ENCODE measurements at places on chromosomes 2 and 18.

- DNase-seq, result no peak
These were observed 2083.1 kb upstream of the PIK3C3 start for GRCh38 chr18:39871961-39872360.

DNA sequence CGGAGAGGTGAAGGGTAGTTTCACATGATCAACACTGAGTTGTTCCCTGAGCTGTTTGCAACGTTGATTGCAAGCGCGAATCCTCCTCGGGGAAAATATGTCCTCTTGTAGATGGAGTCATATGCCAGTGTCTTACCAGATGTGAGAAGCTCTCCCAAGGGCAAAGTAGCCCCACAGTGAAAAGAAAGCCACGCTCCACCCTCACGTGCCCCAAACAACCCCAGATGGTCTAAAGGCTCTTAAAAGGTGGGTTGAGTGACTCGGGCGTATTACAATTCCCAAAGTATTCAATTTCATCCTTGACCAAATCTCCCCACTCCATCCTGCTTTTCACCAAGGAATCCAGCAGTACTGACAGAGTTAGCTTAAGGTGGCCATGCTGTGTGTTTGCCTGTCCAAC lies 332.1 kb upstream of the SOX11 start:
- no peak for DNase-seq

DNA sequence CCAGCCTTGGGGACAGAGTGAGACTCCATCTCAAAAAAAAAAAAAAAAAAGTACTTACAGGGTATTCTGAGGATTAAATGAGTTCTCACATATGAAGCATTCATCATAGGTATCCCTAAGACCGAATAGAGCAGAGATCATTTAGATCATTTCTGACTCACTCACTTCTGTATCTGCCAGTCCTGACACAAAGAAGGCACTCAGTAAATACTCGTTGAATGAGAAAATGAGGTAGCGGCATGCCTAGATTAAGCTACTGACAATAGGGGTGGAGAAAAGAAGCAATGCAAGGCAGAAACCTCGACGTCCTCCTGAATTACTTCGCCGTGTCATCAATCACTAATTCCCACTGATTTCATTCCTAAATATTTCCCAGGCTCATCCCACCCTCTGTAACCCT lies 103.8 kb downstream of the GREB1L start:
- DNase-seq, result no peak

GRCh38 chr2:107569496-107569895 lies 257.2 kb upstream of the RGPD4 start:
- no peak for DNase-seq

DNA sequence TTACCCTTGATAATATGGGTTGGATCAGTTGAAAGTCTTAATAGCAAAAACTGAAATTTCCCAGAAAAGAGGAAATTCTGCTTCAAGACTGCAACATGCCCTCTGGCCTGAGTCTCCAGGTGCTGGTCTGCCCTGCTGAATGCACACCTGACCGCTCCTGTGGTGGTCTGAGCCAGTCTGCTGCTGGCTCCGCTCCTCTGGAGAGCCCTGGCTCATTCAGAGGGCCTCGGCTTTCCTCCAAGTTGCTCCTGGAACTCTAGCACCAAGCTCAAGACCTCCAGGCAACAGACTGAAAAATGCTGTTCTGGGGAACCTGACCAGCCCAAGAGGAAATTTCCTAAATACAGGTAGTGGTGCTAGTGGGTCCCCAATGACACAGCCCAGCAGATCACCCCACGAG lies 64.8 kb downstream of the DIPK1C start:
- DNase-seq, result no peak

GRCh38 chr2:235592430-235592829 lies 98.6 kb downstream of the AGAP1 start:
- no peak for DNase-seq

GRCh38 chr2:46701152-46701551 lies 214.5 kb downstream of the MCFD2 start:
- DNase-seq, result no peak

- DNase-seq, result no peak
These were observed 2.2 kb downstream of the UBXN4 start for GRCh38 chr2:135743860-135744259.

GRCh38 chr2:37181726-37182684 lies 6.5 kb downstream of the SULT6B1 start:
- no peak for DNase-seq

GRCh38 chr2:37852585-37853014 lies 72.5 kb upstream of the RMDN2 start:
- no peak for DNase-seq

GRCh38 chr2:197804758-197805714 lies 643 bp downstream of the PLCL1 start:
- peak; percentile 12 for DNase-seq

- DNase-seq, result no peak
These were observed 906.1 kb upstream of the SLC39A10 start for GRCh38 chr2:194750926-194751325.

- no peak for DNase-seq
These were observed 148.1 kb upstream of the SERPINE2 start for GRCh38 chr2:224187220-224187619.

DNA sequence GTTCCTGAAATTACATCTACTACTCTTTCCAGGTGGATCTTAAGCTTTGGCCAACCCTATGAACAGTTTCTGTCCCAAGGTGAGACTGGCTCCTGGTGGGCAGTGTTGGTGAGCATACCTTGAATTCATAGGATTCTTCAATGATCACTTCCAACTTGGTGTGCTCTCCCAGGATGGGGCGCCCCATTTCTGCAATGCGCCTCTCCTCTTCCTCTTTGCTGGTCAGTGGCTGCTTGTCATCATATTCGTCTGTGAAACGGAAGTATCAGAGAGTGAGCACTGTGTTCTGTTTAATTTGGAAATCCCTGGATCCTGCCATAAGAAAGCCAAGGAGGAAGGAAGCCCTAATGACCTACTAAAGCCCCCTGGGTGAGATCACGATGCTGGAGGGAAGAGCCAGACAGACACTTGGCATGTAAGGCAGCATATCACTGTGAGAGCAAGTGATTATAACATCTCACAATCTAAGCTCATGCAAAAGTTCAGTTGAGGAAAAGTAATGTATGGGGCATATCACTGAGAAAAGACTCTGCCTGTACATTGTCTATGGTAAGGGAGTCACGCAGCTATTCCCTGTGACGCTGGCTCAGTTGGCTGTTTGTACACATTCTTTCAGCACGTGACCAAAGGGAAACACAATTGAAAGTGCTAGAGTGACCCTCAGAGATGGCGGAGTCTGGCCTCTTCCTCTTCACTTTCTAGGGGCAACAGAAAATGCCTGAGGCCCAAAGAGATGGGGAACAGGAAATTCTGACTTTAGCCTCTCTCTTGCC lies 287.0 kb downstream of the SLC8A1 start:
- no peak for DNase-seq

DNA sequence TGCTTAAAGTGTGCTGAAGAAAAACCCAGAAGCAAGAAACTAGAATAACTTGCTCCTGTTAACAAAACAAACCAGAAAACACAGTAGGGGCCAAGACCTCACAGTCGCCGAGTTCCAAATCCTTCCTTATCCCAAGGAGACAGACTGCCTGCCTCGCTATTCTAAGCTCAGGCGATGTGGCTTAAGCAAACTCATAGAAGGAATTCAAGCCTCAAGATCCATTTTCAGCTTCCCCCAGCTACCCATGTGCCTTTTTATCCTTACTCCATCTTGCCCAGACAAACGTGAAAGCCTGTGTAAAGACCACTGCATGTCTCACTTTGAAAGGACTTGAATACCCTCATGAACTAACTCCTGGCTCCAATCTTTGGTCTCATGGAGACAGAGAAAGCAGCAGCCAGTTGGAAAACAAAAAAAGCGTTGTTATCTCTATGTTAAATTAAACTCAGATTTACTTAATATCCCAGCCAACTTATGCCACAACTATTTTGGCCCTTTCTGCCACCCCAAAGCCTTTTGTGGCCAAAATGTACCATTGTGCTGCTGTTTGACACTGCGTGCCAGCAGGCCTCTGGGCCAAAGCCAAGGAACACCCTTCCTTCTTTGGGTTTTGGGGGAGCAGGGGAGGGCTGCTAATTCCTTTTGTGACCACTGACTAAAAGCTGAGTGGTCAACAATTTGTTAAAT lies 123.2 kb upstream of the FZD5 start:
- DNase-seq, result no peak
